Ovary (tissue), 10 donors: ENCODE measurements at places on chromosomes 4 and X. TPM values are rescaled to one million over a fixed set of nuclear protein-coding genes. Genes with fewer than 3 reads are reported as not detected.

GRCh38 chrX:119870626-119871131 lies 854 bp downstream of the RNF113A start:
- no peak for DNase-seq

- peak; percentile 60 for DNase-seq
These were observed 538 bp downstream of the STBD1 start for GRCh38 chr4:76306882-76307659.

DNA sequence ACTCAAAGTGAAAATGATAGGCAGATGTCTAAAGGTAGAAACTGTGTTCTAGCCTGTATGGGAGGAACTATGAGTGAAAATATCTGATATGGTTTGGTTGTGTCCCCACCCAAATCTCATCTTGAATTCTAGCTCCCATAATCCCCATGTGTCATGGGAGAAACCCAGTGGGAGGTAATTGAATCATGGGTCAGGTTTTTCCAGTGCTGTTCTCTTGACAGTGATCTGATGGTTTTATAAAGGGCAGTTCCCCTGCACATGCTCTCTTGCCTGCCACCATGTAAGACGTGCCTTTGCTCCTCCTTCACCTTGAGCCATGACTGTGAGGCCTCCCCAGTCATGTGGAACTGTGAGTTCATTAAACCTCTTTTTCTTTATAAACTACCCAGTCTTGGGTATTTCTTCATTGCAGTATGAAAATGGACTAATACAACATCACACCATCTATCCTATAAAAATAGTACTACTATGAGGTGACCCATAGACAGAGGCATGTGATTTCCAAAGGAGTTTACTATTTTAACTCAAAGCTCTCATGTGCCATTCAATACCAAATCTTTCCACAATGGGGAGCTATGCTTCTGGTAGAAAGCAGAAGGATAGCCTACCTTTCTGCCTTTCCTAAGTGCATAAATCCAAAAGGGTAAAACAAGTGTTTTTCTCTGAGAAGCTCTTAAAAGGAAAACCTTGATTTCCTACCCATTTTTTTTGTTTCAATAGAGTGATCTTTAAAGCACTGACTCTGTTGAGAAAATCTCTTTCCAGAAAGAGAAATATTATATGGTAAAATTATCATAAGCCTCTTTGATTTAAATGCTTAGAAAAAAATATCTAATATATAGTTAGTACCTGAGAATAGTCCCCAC lies 38.8 kb downstream of the SEC31A start:
- DNase-seq = no peak

DNA sequence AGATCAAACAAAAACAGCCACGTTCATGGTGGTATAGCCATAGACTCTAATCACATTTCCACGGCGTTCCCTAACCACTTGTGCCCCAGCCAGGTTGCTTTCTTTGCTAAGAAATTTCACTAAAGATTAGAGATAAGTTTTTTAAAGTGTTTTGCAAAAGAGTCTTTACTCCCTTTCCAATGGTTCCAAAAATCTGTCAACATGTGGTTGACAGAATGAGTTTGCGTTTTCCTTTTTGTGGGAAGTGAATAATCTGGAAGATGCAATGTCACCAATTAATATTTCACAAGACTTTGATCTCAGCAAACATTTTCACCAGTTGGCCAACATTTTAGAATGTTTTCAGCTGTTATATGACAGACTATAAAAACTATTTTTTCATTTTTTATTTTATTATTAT lies 35.3 kb downstream of the CXCL1 start:
- no peak for DNase-seq

DNA sequence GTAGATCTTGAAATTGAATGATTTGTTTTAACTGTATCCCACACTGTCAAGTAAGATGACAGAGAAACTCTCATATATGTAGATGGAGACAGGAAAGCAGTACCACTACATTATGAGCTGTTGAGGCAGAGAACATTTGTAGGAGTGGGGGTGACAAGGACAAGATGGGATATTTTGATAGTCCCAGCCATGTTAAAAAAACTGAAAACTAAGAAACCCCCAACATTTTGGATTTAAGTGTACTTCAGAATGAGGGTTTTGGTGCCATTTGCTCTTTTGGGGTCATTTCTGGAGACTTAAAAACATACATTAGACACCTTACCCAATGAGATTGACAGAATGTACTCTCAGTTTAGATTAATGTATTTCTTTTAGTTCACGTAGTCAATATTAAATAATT lies 149.9 kb upstream of the SLC4A4 start:
- no peak for DNase-seq

GRCh38 chr4:147138171-147138570 lies 192.5 kb upstream of the TTC29 start:
- no peak for DNase-seq

DNA sequence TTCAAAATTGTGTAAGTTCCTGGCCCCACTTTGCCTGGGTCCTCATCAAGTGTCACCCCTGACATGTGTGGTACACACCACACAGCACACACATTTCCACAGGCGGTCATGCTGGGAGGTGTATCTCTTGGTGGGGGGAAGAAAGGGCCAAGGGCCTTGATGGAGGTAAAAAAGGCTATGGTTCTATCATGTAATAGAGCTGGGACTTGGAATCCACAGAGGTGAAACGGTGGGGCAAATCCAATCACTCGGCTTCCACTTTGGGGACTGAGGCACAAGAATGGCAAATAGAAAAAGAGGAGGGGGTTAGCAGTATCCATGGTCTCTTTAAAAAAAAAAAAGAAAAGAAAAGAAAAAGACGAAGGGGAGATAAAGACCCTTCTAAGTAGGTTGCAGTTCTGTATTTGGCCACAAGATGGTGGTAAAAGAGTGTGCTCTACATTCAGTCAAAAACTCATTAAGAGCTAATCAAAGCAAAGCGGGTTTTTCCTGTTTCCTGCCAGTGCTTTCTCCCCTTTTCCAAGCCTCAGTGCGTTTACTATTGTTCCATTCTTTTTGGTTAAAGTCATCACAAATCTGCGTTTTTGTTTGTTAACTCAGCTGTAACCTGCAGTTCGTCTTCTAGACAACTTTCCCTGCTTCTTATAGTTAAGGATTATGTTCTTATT lies 37.0 kb upstream of the ATP6AP2 start:
- DNase-seq = no peak

DNA sequence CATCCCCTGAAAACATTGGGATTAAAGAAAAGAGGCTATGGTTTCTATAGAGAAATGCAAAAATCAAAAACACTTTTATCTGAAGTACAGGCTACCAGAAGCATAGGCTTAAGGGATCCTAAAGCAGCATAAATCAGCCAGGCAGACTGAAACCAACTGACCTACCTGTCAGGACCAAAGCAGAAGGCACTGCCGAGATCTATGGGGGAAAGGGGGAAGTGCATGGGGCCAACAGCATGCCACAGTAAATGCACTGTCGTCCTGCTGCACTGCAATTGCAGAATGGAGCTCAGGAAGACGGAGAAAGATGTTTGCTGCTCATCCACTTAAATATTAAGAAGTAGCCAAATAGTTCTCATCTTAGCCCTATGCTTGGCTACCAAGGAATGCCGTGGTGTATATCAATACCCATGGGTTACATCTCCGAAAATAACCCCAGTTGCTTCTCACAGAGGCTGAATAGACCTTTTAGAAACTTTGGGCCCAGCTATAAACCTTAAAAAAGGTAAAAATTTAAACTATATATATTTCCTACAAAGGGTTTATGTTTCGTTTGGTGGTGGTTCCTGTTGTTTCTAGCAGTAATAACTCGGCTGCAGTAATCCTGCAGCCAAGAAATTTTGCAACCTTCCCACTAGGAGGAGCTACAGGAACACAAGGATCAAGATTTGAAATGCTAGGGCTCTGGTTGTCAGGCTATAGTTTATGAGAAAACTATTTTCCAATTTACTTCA lies 312.2 kb upstream of the DIAPH2 start:
- DNase-seq = no peak

- DNase-seq = no peak
These were observed 51.0 kb downstream of the GUCY1B1 start for GRCh38 chr4:155809835-155810234.

The FAM184B gene
- polyA plus RNA-seq = 0.03 TPM

The ANTXR2 gene
- polyA plus RNA-seq = 64.4 TPM
